ENCODE measurements at places on chromosomes 5 and 9.

GRCh38 chr5:175548626-175549311, 70.4 kb downstream of the SFXN1 start:
- DNase-seq: no peak

DNA sequence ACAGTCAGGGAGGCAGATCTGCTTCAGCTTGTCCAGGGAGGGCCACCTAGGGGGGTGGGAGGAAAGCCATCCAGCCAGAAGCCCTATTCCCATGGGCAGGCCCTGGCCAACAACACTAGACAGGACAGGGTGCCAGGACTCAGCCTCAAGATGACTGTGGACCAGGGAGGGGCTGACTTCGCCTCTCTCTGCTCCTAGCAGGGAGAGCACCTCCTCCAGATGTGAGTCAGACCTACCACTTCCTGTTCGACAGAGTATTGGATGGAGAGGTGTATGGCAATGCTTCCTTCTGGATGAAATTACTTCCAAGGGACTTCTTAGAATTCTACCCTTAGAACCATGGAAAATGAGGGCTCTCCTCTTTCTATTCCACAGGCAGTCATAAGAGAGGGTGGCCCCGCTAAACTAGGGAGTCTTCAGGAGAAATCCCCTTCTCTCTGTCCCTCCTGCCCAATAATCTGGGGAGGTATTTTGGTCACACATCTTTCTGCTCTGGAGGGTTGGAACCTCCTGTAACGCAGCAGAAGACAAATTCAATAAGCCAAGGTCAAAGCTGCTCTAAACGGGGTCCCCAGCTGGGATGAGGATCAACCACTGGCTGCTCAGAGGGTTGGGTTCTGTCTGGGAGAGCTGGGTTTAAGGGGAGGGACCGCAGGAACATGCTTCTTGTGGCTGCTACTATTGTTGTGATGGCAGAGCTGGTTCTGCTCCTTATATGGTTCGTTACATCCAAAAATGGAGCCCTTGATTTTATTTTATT, 23.2 kb upstream of the RCL1 start:
- DNase-seq: no peak

DNA sequence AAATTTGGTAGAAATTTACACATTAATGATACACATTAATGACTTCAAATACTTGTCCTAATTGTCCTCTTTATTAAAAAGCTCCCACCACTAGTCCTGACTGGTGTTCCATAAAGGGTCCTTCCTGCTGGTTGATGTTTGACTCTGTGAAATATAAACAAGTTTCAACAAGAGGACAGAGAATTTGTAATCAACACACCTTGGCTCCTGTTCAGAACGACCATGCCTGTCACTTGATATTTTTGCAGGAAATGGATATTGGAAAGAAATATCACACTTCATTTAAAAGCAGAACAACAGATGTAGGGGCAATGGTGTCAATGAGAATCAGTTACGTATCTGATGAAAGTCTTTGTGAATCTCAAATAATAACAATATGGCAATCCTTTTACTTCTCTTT, 211.7 kb downstream of the ENC1 start:
- DNase-seq: no peak

GRCh38 chr9:129946246-129946995, 96.6 kb downstream of the FNBP1 start:
- DNase-seq: no peak

DNA sequence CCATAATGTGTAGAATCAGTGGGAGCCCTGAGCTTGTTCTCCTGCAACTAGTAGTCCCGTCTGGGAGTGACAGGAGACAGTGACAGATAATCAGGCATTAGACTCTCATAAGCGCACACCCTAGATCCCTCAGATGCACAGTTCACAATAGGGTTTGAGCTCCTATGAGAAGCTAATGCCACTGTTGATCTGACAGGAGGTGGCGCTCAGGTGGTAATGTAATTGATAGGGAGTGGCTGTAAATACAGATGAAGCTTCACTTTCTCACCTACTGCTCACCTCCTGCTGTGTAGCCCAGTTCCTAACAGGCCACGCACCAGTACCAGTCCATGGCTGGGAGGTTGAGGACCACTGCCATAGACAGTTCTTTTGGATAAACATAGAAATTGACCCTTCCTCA, 188.7 kb downstream of the ROR2 start:
- DNase-seq: no peak

- DNase-seq: no peak
These were observed 208.8 kb downstream of the DAB2IP start for GRCh38 chr9:121860213-121860612.

GRCh38 chr5:94890907-94891306, 272.4 kb downstream of the SLF1 start:
- DNase-seq: no peak

DNA sequence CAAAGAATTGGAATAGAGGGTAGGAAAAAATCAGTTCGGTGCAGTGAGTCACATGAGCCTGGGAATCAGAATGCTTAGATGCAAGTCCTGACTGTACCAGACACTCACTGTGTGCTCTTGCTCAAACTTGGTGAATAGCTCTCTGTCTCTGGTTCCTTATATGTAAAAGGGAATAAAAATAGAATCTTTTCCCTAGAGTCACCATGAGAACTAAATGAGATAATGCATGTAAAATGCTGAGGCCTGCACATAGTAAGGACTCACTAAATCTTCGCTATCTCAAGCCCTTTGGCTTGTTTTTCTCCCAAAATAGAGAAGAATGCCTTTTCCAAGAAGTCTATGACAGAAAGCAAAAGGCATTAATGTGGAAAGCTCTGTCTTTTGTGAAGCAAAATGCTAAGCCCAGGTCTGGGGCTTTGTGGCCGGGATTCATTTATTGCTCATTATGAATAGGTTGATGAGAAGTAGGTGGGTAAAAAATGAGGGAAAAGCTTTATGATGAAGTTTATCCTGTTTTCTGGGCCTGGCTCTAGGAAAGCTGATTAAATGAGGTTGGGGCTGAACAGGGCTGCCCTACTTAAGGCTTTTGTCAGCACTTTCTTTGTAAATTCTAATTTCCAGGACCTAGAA, 483.3 kb downstream of the DMAC1 start:
- DNase-seq: no peak
